Pons (tissue), 1 donor: ENCODE measurements at places on chromosomes 16 and 17.

GRCh38 chr17:13784434-13785095 lies 182.8 kb upstream of the HS3ST3A1 start:
- DNase-seq = no peak

- DNase-seq = no peak
Observed at GRCh38 chr16:66905633-66906539, 12.8 kb downstream of the CDH16 start.

DNA sequence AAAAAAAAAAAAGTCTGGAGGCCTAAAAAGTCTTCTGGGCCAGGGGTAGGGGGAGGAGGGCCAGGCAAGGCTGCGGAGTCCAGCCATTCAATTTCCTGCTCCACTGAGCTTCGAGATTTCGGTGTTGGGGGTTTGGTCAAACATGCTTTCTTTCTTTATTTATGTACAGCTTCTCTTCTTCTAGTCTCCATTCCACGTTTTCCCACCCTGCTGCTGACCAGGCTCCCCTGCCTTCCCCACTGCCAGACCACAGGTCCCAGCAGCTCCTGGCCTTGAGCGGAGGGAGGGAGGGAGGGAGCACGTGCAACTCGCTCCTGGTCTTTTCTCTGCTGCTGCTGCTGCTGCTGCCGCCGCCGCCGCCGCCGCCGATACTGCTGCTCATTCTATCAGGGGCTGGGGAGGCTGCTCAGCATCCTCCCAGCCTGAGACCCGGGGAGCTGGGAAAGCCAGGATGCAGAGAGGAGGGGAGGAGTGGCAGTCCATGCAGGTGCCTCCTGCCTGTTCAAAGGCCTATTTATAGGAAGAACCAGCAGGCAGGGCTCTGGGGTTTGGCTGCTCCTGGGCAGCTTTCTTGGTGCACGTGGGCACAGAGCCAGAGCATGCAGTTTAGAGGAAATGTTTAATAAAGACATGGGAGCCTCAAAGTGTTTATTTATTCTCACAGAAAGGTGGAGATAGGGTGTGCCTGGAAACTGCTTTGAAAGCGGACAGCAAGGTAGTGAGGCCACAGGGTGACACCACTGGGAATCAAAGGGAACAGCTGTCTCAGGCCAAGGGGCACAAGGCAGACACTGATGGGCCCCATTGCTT lies 23.4 kb upstream of the ZFHX3 start:
- DNase-seq = no peak

DNA sequence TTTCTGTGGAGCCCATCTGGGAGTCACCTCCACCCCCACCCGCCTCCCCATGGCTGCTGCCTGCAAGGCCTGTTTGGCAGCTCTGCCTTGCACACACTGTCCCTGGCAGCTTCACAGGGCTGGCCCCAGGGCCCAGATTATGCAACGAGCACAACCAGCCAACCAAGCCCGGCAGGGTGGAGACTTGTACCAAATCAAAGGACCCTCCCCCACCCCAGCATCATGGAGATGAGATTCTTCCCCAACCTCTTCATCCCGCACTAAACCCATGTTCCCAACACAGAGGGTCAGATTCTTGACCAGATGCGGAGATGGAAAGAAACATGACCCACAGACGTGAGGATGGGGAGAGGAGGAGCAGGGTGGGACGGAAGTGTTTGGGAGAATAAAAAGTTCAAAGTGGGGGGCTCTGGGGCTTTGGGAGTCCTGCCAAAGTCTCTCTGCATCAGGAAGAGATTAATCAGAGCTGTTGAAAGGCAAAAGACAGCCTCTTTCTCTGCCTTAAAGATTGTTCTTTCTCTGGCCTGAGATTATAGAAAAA lies 3.8 kb downstream of the SMARCD2 start:
- DNase-seq = peak; percentile 92

DNA sequence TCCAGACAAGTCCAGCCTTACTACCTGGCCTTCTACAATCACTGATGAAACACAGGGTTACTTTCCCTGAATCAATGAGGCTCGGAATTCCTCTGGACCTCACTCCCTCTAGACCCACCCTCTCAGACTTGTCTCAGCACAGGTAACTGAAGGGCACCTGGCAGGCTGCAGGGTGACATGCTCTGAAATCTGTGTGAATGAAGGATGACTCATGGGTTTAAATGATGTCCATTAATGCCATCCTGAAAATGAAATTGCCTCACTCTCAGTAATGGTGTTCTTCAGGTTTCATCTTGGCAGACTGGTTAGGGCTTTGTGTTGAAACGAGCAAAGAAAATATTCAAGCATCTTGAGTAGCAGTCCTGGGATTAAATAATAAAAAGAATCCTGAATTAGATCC lies 134.4 kb downstream of the MAF start:
- no peak for DNase-seq

DNA sequence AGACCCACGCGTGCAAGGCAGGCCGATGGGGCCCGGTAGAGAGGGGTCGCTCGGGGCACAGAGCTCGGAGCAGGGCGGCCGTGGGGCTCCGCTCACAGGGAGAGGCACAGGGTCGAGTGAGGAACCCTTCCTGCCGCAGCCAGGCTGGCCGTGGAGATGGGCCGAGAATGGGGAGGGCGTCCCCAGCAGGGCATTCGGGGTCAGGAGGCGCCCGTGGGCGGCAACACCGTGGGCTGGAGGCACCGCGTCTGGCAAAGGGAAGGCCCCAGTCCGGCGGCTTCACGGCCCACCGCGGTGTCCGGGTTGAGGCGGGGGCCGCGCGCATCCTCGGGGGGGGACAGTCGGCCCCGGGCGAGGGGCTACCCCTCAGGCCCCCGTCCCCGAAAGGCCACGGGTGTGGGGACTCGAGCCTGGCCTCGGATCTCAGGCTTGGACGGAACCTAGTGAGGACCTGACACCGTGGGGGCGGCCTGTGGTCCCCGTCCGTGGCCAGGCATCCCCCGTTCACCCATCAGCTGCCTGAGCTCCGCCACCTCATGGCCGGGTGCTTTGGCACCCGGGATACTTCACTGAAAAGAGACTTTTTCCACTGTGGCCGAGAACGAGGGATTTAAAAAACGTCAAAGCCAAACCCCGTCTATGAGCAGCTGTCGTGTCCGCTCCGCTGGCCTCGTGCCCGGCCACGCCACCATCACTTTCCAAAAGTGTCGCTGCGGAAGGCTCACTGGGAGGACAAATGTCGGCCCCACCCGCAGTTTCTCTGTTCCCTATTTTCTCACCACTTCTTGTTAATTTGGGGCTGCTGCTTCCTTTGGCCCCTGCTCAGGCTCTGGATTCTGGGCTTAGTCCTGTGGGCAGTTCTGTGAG lies 73.6 kb downstream of the METRNL start:
- DNase-seq = peak; percentile 27

DNA sequence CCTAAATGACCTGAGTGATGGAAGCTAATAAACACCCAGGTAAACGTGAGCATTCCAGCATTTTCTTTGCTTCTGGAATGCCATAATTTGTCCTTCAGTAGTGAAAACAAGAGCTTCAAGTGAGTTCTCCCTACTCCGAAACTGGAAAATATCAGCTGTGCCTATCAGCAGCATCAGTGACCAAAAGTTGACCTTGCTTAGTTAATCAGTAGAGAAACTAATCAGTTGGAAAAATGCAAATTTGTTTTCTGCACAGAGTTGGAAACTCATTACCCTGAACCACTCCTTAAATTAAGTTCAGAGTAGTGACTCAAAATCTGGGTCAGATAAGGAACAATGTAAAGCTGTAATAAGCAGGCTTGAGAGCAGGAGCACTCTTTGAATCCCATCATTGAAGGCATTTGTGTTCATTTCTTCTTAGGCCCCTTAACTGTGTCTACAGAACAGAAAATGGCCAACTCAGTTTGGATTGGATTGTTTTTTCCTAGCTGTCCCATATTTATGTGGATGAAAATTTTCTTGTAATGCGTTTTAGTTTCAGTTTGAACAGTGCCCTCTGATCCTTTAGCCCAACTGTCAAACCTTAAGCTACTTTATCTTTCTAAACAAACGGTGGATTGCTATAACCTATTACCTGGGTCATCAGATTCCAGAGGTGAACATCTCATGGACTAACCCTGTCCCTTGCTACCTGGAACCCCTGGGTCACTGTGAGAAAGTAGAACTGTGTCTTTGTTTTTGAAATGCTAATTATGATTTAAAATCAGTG lies 290.4 kb downstream of the TOX3 start:
- DNase-seq = no peak

DNA sequence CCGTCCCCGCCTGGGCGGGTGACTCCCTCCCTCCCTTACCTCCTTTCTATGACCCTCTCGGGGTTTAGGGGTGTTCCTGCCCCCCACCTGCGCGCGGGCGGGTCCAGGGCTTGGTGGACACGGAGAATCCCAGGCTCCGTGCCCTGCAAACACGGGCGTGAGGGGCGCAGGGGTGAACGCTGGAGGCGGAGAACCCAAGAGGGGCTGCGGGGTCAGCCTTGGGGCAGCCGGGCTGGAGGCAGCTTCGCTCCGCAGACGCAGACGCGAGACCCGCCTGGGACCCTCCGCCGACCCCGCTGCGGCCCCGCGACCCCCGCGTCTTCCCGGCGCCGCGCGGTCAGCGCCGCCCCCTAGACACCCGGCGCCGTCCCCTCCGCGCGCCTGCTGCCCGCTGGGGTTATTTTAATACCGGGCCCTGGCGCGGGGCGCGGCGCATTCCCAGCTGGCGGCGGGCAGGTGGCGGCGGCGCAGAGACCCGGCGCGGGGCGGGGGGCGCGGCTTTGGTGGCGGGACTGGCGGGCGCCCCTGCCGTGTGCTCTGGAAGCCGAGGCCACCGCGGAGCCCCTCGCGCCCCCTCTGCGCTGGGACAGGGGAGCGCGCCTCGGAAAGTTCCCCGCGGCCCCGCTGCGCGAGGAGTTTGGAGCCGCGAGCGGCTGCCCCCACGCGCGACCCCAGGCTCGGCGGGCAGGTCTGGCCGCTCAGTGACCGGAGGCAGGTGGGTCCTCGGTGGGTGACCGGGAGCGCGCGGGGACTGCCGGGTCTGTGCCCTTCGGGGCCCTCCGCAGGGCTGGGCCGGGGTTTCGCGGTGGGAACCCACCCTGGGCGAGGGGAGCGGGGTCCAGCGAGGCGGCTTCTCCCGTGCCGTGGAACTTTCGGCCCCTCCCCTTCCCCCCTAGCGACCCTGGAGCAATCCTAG lies at the start of gene UTS2R:
Gene UTS2R (plus strand): TSS at position 433 of the 916 bp plus-strand sequence. CDS start 2,560 bp downstream, outside the sequence.
- DNase-seq = no peak
